Vagina (tissue), 2 donors: ENCODE measurements at places on chromosomes 2 and 18.
A peak's percentile ranks its signal among the peaks of the same experiment; 100 is the strongest.

- DNase-seq = no peak
These were observed 52.5 kb downstream of the KCNE4 start for GRCh38 chr2:223104336-223105132.

GRCh38 chr2:5254791-5255332, 437.3 kb upstream of the SOX11 start:
- no peak for DNase-seq

DNA sequence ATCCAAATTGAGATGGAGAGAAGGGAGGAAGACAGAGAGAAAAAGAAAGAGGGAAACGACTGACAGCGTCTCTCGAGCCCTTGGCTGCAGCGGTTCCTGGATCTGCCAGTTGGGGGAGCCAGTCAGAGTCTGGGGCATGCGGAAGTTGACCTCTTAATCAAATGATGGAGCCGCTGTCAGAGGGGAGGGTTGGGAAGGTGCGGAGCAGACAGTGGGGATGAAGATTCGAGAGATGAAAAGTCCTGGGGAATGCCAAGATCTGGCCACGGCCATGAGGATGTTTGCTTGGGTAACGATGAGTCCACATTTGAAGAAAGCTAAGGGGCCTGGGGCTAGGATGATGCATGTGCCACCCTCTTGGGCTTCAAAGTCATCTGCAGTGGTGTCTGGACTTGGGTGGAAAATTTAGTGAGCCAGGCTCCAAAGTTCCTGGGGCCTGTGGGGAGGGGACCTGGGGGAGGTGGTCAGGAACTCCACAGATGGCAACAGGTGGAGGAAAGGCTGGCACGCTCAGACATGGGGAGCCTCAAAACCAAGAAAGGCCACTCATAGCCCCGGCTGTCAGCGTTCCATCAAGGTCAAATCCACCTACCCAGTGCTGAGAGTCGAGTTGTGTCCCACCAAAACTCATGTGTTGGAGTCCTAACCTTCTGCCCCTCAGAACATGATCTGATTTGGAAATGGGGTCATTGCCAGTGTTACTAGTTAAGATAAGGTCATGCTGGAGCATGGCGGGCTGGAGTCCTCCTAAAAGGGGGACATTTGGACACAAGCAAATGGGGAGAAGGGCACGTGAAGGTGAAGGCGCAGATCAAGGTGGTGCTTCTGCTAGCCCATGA, 200.1 kb downstream of the NDUFA10 start:
- peak; percentile 84 for DNase-seq

DNA sequence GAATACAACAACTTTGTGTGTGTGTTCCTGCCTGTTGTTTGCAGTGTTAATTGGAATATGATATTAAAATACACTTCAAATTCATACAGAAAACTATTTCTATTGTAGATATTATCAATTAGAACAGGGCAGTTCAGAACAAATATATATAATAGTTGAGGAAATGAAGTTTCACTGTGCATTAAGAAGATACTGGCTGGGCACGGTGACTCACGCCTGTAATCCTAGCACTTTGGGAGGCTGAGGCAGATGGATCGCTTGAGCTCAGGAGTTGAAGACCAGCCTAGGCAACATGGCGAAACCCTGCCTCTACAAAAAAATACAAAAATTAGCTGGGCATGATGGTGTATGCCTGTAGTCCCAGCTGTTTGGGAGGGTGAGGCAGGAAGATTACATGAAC, 79.3 kb downstream of the ASAP2 start:
- DNase-seq = no peak

DNA sequence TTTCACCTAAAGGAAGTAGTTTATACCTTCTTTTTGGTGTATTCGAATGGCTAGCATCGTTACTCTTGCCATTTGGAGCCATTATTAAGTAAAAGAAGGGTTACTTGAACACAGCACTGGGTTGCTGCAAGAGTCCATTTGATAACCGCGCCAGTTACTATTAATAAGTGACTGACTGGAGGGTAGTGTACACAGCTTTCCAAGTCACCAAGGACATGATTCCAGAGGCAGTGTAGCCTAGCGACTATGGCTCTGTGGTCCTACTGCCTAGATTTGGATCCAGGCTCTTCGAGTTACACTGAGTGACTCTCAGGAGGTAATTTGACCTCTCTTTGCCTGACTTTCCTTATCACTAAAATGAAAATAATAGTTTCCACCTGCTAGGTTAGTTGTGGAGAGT, 206.8 kb downstream of the MEIS1 start:
- DNase-seq = no peak
